ENCODE measurements at places on chromosomes 7 and 10.

GRCh38 chr7:150910996-150911422 lies 58.7 kb downstream of the AOC1 start:
- DNase-seq, result no peak

DNA sequence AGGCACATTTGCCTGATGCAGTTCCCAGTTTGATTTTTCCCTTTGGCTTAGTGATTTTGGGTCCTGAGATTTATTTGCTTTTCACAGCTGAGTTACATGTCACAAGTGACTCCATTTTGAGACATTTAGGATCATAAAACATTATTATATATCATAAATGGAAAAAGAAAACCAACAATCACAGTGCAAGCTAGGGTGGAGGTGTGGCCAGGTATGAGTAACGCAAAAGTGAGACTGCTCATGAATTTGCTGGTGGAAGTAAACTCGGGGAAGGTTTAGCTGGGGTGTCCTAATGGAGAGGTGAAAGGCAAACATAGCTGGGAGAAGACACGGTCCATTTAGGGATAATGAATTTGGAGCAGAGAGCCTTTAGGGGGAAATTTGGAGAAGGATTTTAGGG lies 21.7 kb upstream of the UCN3 start:
- no peak for DNase-seq

- DNase-seq, result no peak
Observed at GRCh38 chr10:49174261-49174925, 13.8 kb downstream of the TMEM273 start.

GRCh38 chr10:35027567-35027966 lies 62.6 kb downstream of the CUL2 start:
- DNase-seq, result no peak

- DNase-seq, result no peak
Observed at GRCh38 chr7:39073432-39073831, 95.7 kb downstream of the POU6F2 start.

DNA sequence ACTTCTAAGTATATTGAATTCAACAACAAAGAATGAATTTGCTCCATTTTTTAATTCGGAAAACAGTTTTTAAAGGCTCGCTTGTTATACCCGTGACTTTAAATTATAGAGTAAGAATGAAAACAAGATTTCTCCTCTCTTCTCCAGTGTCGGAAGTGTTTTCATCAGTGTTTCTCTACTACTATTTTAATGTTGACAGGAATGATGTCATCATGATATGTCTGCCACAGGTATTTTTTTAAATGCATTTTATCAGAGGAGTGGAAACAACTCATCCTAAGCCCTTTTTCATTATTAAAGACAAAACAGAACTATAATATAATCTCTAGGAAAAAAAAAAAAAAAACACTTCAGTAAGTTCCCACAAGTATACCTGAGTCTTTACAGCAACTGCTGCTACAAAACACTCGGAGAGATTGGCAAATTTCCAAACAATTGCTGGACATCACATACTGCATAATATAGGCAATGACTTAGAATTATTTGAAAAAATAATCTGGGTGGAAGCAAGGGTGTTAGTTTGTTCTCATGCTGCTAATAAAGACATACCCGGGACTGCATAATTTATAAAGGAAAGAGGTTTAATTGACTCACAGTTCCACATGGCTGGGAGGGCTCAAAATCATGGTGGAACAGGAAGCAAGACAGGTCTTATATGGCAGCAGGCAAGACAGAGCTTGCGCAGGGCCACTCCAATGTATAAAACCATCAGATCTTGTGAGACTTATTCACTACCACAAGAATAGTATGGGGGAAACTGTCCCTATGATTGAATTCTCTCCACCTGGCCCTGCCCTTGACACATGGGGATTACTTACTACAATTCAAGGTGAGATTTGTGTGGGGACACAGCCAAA lies 4.8 kb upstream of the RNF32 start:
- no peak for DNase-seq

DNA sequence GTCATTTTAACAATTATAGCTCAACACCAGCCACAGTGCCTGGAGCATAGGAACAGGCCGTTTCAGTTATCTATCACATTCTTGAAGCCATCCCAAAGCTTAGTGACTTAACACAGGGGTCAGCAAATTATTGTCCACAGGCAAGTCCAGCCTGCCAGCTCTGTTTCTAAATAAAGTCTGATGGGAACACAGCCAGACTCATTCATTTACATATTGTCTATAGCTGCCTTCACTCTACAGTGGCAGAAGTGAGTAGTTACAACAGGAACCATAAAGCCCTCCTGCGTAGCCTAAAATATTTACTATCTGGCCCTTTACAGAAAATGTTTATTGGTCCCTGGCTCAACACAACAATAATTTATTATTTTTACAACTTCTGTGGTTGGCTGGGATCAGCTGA lies 407.5 kb upstream of the AUTS2 start:
- DNase-seq, result no peak

- DNase-seq, result no peak
Observed at GRCh38 chr7:36005876-36006275, 147.2 kb upstream of the EEPD1 start.

GRCh38 chr10:78171633-78172400 lies 138.2 kb downstream of the RPS24 start:
- DNase-seq, result no peak

- no peak for DNase-seq
Observed at GRCh38 chr10:86403183-86403797, 36.7 kb upstream of the GRID1 start.

- no peak for DNase-seq
Observed at GRCh38 chr7:142809671-142810070, 38.9 kb downstream of the PRSS2 start.

- no peak for DNase-seq
Observed at GRCh38 chr10:114825513-114826253, 4.1 kb downstream of the FHIP2A start.

DNA sequence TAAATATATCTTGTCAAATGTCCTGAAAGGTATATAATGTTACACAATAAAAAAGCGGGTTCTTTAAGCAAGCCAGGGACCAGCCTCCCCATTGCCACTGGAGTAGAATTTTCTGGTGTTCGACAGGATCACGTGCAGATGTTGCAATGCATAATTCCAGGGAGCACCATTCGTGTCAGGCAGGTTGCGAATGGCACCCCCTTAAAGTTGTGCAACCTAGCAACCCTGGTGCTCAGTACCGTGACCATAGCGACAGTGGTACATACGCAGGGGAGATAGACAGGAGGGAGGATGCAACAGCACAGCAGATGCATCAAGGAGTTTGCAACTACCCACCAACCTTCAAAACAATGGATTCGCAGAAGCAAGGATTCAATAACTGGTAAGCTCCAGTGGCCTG lies 6.6 kb upstream of the BMPR1A start:
- no peak for DNase-seq

GRCh38 chr10:113609704-113610108 lies 54.1 kb downstream of the NRAP start:
- DNase-seq, result no peak

GRCh38 chr7:51102828-51103227 lies 213.8 kb downstream of the COBL start:
- no peak for DNase-seq

DNA sequence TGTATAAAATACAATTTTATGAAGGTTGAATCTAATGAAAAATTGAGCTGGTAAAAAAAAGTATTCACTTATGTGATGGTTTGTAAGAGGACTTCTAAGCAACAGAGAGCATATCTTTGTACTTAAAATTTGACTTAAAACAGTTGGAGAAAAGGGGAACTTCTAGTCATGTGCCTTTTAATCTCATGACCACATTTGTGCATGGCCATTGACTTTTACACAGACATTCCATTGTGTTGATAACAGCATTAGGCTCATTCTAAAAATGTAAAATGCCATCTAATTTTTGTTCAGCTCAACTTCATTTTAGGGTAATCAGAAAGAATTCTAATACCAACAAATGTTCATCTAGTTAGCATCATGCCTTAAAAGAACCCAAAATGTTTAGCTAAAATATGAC lies 119.9 kb downstream of the HPSE2 start:
- DNase-seq, result no peak

DNA sequence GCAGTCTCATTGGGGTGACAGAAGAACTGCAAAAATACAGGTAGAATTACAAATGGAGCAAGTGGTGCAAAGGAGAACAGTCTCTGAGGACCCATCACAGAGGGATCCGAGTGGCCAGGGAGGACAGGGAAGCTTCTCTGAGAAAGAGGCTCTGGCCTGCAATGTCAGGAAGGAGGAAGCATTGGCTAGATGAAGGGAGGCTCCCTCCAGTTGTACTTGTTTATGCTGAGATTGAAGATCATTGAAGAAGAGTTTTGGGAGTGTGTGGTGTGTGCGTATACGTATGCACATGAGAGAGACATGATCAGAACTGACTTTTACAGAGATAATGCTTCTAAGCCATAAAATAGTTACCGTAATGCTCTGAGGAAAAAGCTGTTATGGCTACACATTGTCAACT lies 274.7 kb upstream of the FZD8 start:
- no peak for DNase-seq

DNA sequence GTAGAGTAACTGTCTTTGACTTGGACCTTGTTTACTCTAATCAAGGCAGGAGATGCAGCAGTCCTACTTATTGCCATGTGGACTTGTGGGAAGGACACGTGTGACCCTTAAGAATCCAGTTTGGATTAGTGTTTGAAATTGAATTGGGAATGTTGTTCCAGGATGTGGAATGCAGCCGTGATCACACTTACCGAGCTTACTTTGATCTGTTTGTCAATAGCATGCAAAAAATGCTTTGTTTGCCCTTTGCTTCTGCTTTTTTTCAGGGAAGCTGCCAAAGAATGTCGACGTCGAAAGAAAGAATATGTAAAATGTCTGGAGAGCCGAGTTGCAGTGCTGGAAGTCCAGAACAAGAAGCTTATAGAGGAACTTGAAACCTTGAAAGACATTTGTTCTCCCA lies 84.7 kb downstream of the CREM start:
- no peak for DNase-seq

DNA sequence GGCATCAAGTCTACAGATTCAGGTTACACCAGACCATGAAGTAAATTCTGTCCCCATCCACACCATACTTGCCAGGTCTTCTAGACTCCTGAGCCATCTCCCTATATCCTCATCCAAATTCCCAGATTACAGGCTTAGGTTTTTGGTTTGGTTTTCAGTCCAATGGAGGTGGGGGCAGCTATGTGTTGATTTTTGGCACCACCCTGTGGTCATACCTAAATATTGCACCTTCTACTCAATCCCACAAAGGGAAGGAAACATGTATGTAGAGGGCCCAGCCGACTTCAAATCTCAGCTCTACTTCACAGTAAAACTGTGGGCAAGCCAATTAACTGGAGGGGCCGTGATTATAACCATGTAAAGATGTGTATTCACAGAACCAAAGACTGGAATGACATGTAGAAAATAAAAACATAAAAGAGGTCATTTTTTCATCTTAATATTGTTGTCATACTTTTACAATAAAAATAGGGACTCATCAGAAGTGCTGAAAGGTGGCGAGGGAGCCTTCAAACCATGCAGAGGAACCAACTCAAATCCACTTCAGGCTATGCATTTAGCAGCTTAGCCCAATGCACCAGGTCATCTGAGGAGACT lies 19.8 kb downstream of the ERCC6 start:
- DNase-seq, result no peak

GRCh38 chr10:75547391-75548298 lies 116.2 kb downstream of the LRMDA start:
- DNase-seq, result no peak

GRCh38 chr7:90290244-90291113 lies 30.6 kb downstream of the FAM237B start:
- peak; percentile 15 for DNase-seq

DNA sequence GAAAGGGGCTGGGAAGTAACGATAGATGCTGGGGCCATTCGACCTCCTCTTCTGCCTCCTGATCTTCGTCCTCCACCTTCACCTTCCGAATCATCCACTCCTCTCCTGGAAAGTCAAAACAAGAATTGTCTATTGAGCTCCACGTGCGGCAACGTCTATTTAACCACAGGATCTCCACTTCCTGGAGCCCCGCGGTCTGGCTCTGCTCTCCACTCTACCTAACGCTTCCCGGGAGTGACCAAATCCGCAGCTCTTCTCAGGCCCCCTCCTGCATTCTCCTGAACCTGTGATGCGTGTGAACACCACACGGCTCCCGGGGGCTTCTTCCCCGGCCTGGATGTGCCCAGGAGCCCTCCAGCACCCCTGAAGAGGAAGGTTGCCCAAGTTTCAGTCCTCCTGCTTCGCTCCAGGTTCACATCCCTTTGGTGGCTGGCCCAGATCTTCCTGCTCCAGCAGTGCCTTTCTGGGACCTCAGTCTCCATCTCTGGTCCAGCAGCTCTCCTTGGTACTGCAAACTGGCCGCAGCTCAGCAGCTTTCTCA lies 7.2 kb downstream of the ZNF467 start:
- DNase-seq, result no peak

DNA sequence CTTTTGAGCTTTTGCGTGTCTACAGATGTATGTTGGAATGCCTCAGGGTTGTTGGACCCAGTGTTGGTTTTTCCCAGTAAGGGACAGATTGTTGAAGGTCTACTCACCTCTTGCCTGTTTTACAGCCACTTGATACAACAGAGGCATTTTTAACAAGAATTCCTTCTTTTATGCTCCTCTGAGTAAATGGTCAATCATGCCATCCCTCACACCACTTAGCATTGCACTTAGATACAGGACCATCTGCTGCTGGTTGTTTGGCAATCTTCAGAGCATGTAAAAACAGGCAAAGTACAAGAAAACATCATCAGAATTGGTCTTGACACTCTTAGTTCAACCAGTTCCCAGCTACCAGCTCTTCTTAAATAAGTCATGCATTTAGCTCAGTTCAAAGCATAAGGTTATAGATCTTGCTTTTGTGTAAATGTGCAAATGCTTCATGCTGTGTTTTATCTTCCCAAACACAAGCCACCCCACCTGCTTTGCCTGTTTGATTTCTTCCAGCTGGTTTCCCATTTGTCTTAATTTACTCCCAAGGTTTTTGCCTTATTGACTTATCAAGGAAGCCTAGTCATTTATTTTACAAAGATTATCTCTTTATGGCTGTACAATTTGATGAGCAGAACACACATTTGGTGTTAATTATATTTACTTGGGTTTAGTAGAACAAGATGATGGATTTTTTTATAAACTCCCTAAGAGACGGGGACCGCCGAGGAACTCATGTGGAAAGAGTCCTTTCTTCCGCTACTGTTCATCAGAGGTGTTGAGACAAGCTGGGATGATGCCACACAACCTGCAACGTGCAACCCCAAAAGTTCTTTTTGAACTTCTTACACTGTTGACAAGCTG lies 136.6 kb downstream of the AHR start:
- no peak for DNase-seq

DNA sequence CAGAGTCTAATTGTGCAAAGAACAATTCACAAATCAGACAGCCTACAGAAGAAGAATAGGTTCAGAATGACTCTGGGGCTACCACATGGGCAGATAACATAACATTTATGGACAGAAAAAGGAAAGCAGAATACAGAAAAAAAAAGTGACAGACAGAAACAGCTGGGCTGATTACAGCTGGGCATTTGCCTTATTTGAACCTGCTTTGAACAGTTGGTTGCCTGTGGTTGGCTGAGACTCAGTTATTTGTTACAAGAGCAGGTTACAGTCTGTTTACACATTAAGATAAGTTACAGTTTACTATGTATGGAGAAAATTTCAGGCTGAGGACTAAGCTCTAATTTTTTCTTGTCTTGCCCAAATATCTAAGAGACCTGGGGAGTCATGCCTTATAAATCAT lies 327.2 kb downstream of the GALNT17 start:
- no peak for DNase-seq
